ENCODE measurements at places on chromosomes 2 and 18. TPM values are rescaled to one million over a fixed set of nuclear protein-coding genes. Genes with fewer than 3 reads are reported as not detected.
A peak's percentile ranks its signal among the peaks of the same experiment; 100 is the strongest.

DNA sequence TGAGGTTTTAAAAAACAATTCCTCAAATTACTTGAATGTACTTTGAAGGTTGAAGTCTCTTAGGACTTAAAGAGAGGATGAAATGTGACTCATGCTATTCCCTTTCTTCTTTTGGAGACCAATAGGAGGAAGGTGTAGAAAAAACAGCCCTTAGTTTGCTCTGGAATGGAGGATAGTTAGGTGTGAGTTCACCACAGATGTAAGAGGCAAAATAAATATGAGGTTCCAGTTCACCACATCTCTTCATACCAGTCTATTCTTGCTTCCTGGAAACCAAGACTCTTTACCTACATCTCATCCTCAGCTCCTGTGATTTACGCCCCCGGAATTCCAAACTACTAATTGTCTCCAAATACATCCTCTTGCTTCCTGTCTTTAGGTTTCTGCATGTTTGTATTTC lies 77.5 kb upstream of the TTC21B start:
- H3K27me3 ChIP-seq, result no peaks in the 10 kb centered on the region
- no peak overlapping the region for H3K4me3 ChIP-seq
- no peaks in the 10 kb centered on the region for H3K36me3 ChIP-seq
- H3K4me1 ChIP-seq, result no peaks in the 10 kb centered on the region

DNA sequence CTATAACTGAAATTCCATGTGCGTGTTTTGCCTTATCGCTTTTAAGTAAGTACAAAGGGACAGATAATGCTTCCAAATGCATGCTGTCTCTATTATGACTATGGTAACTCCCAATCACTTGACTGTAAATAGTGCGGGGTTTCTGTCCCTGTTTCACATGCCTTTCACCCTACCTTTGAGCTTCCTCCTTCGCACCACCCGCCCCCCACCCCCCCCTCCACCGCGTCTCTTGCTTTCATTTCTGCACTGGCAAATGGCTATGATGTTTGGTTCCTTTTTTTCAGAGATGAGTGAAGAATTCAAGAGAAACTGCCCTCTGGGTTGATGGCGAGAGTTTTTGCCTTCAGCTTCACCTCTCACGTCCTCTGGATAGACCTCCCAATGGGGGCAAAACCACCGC lies 25.0 kb upstream of the SPP2 start:
- 0 out of 2 replicates have a peak, but pooled peaks cover 1% of the 10 kb centered on the region for H3K27me3 ChIP-seq
- DNase-seq, result peak; percentile 20
- H3K4me3 ChIP-seq, result no peak overlapping the region
- no peaks in the 10 kb centered on the region for H3K36me3 ChIP-seq

- H3K4me1 ChIP-seq, result peaks cover 3% of the 10 kb centered on the region
- H3K27me3 ChIP-seq, result no peaks in the 10 kb centered on the region
- H3K4me3 ChIP-seq, result no peak overlapping the region
- no peaks in the 10 kb centered on the region for H3K36me3 ChIP-seq
- no peak for DNase-seq
These were observed 11.2 kb downstream of the SLC40A1 start for GRCh38 chr2:189569295-189569910.

- no peaks in the 10 kb centered on the region for H3K27me3 ChIP-seq
- H3K27ac ChIP-seq, result no peak overlapping the region
- H3K36me3 ChIP-seq, result no peaks in the 10 kb centered on the region
- no peaks in the 10 kb centered on the region for H3K4me1 ChIP-seq
These were observed 542.8 kb upstream of the ID2 start for GRCh38 chr2:8138923-8139667.

- H3K36me3 ChIP-seq, result no peaks in the 10 kb centered on the region
- no peaks in the 10 kb centered on the region for H3K27me3 ChIP-seq
- H3K4me1 ChIP-seq, result no peaks in the 10 kb centered on the region
- H3K27ac ChIP-seq, result no peak overlapping the region
- DNase-seq, result no peak
These were observed 82.3 kb downstream of the ARHGAP28 start for GRCh38 chr18:6811816-6812215.

- no peaks in the 10 kb centered on the region for H3K4me1 ChIP-seq
- no peak overlapping the region for H3K4me3 ChIP-seq
- no peaks in the 10 kb centered on the region for H3K36me3 ChIP-seq
- no peaks in the 10 kb centered on the region for H3K27me3 ChIP-seq
These were observed 37.3 kb downstream of the FER1L5 start for GRCh38 chr2:96679848-96680247.

DNA sequence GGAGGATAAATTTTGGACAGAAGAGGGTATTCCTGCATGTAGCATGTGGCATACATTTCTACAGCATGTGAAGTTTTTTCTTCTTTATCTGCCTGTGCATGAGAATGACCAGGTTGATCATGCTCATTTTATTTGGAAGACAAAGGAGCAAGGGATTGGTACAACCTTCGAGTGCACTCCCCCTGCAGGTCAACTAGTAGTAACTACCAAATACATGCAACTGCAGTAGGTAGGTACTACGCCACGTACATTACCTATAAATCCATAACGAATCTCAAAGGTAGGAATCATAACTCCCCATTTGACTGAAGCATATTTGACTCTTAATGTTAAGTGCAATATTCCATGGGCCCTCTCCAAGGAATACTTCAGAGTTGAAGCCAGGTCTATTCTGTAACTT lies 763.9 kb downstream of the TSN start:
- H3K36me3 ChIP-seq, result no peaks in the 10 kb centered on the region
- no peaks in the 10 kb centered on the region for H3K27me3 ChIP-seq
- H3K27ac ChIP-seq, result no peak overlapping the region
- no peak for DNase-seq

DNA sequence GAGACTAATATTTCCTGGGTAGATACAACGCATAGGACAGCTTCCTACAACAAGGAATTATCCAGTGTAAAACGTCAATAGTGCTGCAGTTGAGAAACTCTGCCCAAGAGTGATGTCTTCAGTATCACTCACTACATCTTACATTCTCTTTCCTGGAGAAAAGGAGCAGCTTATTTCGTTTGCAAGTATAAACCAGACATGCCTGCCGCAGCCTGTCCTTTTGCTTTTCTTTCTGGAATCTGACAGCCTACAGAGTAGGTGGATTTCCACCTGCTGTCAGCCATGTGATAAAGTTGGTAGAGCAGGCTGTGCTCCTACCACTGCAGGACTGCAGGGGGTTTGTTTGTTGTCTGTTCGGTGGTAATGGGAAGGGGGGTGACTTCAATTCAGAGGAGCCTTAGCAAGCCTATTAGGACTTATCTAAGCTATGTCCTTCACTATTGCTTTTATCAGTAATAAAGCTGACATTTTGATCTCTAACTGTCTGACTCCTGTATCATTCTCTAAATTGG lies 439.1 kb downstream of the GRB14 start:
- H3K27ac ChIP-seq, result no peak overlapping the region
- DNase-seq, result no peak
- no peaks in the 10 kb centered on the region for H3K27me3 ChIP-seq
- H3K4me1 ChIP-seq, result no peaks in the 10 kb centered on the region
- no peak overlapping the region for H3K4me3 ChIP-seq
- H3K36me3 ChIP-seq, result no peaks in the 10 kb centered on the region

DNA sequence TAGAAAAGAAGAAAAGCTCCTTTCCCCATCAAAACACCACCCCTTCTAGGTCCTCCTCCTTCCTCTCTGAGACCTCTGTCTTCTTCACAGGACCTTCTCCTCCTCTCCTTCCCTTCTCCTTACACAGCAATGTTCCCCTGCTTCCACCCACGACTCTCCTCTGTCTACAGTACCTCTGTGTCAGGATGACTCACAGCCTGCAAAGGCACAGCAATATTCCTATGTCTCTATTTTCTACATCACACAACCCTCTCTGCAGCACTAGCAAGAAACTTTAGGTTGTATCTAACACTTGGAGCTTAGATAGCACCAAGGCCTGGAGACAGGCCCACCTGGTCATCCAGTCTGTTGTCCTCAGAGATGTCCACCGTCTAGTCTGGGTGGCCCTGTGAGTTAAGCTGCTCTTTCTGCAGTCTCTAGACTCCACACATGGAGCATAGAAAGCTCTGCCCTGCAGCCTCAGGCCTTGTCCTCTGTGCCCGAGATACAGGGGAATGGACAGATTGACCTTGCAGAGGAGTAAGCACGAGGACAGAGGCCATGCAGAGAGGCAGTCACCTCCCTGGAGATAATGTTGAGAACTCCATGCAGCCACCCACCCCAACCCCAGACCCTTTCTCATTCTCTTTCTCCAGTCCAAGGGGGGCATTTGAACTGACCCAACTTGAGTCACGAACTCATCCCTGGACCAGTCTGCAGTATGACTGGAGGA lies 212.0 kb downstream of the TNS1 start:
- H3K36me3 ChIP-seq, result no peaks in the 10 kb centered on the region
- H3K27me3 ChIP-seq, result no peaks in the 10 kb centered on the region

DNA sequence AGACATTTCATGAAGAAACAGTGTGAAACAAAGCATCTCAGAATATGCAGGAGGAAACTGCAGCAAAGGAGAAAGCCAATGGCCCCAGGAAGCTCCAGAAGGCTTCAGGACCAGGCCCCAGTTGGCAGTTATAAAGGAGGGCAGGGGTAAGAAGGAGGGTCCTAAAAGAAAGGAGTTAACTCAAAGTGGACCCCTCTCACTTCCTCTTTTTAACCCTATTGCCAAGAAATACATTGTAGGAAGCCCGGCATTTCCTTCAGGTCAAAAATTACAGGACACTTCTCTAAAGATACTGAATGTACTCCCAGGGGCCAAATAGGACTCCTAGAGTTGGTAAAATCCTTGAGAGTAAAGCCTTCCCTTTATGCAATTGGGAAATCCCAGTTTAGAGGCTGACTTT lies 77.1 kb upstream of the TGFA start:
- H3K4me1 ChIP-seq, result no peaks in the 10 kb centered on the region
- 0 out of 2 replicates have a peak, but pooled peaks cover 2% of the 10 kb centered on the region for H3K27me3 ChIP-seq
- no peak for DNase-seq
- H3K4me3 ChIP-seq, result no peak overlapping the region
- H3K36me3 ChIP-seq, result no peaks in the 10 kb centered on the region

Gene PLA2R1
- polyA plus RNA-seq, result not detected

Gene SLC19A3
- polyA plus RNA-seq, result not detected

Gene PLEKHH2
- not detected for polyA plus RNA-seq

Gene KCNG3
- polyA plus RNA-seq, result not detected
